ENCODE measurements at places on chromosomes 3 and 15. TPM values are rescaled to one million over a fixed set of nuclear protein-coding genes. Genes with fewer than 3 reads are reported as not detected.

DNA sequence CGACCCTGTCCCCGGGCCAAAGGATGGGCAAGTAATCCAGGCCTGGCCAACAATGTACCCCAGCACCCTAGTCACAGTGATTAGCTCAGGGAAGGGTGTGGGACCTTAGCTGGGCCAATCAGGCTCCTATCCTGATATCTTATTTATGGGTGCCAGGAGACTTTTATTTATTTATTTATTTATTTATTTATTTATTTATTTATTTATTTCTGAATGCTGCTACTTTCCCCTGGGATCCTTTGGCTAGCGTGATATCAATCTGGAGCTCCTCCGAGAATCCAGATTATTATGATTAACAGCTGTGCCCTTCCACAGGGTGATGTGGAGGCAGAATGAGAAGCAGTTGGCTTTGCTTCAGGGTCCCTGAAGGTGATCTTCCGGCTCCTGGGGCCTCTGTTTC is 32.2 kb upstream of the BHLHE40 start:
- DNase-seq = no peak

DNA sequence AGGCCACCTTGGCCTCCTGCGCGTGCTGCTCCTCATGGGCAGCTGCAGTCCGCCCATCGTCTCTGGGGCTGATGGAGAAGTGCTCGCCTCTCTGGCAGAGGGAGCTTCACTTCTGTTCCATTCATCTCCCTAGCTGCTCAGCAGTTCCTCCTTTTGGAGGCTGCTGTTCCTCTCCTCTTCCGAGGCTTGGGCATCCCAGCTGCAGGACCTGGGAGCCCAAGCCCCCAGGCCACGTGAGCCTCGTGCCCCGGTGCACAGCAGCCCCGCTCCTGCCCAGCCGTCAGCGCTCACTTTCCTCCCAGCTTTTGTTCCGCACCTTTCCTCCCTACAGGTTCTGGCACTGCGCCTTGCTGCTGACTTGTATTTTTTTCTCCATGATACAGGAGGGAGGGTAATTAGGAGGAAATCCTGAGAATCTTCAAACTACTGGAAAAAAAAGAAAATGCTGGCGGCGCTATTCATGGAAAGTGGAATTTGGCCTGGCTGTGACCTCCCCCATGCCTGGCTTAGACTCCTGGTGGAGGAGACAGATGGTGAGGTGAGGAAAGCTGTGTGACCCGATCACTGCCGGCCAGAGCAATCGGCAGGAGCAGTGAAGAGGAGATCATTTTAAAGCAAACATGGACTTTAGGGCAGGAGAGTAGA is 210.1 kb downstream of the CHST2 start:
- DNase-seq = peak; percentile 7

GRCh38 chr3:64303401-64303800 is 78.1 kb upstream of the PRICKLE2 start:
- DNase-seq = no peak

The COL6A6 gene
- polyA plus RNA-seq = not detected

GRCh38 chr3:188510366-188510765 is 356.4 kb downstream of the LPP start:
- no peak for DNase-seq

DNA sequence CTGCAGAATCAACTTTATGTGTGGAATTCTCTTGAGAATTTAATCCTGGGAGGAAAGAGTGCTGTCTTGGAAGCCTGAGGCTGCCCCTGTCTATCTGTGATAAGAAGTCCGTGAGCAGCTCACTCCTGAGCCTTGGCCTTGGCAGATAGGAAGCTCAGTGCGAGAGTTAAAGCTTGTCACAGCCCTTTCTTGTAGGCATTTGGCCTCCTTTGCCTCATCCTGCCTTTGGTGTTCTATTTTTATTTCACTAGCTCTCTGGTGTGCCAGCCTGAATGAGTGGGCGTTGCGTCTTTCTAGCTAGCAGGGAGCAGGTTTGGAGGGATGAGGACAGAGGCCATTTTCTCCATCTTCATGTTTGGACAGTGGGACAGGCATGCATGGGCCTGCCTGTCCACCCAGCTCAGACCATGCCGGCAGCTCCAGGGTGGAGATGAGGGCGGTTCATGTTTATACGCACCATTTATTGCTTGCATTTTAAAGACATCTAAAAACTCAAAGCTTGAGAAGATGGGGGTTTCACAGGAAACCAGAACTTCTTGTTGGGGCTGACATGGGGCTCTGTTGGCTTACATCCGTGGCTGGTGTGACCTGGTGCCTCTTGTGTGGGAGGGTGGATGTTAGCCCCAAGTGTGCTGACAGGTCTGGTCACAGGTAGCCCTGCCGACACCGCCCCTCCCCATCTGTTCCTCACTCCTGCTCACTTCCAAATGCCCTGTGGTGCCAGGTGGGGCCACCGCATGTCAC is 29.8 kb downstream of the IRAK2 start:
- DNase-seq = no peak
